ENCODE measurements at places on chromosomes 7 and 10.

GRCh38 chr10:24639124-24639523, 84.6 kb downstream of the ARHGAP21 start:
- no peak for DNase-seq

DNA sequence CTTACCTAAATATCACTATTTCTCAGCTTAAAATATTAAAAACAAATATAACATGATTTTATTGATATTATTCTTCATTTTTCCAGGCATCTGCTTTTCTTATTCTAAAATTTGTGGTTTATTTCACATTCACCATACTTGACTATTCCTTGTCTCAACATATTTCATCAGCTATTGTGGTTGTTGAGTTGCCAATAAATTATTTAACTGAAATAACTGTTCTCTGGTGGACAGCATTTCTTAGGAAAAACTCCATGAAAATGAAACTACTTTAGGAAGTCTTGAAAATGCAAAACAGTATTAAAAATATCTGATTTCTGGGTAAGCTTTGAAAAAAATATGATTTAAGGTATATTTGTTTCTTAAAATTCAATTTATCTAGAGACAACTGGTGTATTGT, 122.9 kb upstream of the SEMA3A start:
- DNase-seq = no peak

GRCh38 chr7:23074443-23075261, 30.9 kb upstream of the KLHL7 start:
- peak; percentile 47 for DNase-seq

DNA sequence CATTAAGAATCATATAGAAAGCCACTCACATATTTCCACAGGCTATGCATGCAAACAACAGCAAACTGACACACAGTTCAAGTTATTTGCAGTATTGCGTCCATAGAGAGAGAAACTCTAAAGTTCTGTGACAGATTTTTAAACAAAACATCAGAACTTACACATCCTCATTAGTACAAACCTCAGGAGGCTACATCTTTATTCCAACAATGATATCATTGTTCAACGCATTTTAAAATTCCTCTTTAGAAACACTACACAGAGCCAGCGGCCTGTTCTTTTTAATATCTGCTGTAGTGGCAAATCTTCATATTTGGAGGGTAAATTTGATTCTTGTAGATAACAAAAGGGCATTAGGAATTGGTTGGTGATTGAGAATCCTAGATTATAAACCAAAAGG, 55.9 kb upstream of the NFE2L3 start:
- DNase-seq = no peak

GRCh38 chr7:44395067-44395466, 69.7 kb upstream of the CAMK2B start:
- DNase-seq = peak; percentile 88

GRCh38 chr10:72466018-72466417, 111.3 kb upstream of the DNAJB12 start:
- DNase-seq = no peak

DNA sequence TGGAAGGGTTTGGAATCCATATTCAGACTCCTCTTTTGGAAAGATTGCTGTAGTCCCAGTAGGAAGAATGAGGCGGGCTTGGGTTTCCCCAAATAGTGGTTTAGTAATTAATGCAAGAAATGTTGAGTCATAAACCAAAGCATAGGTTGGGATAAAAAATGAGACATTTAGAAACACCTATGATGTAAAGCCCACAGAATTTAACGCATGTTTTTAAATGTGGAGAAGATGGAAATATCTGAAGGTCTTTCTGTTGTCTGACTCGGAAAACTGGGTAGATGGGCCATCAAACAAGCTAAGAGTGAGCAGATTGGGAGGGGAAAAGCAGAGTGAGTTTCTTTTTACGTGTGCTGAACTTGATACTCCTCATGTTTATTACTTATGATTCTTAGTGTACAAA, 62.2 kb downstream of the LANCL2 start:
- DNase-seq = no peak

DNA sequence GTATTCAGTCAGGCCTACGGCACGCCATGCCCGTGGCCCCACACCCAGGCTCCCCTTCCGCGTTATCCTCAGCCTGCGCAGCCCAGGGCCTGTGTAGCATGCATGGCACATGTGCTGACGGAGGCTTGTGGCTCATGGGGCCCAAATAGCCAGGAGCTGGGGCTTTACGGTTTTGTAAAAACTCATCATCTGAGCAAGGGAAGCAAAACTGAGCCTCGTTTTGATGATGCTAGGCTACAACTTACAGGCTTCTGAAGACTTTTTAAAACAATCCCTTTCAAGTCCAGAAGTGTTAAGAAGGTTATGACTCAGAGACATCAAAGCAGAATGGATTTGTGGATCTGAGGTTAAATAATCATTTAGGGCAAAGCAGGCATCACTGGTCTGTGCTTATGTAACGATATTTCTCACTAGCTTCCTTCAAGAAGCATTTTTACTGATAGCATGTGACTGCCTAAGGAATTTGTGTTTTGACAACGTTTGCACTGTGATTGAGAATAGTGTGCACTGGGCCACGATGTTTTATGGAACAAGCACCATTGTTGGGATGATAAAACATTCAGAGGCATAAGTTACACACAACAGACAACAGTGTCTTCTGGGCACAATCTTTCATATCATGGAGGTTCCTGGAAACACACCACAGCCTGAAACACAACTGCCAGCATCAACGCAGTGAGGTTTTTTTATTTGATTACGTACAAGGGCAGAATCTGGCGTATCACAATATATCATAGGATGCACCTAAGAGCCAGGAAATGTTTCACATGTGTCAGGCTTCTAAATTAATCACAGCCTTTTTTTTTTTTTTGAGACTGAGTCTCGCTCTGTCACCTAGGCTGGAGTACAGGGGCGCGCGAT, 274.3 kb downstream of the CCDC3 start:
- DNase-seq = no peak
